ENCODE measurements at places on chromosomes 12 and 14.

DNA sequence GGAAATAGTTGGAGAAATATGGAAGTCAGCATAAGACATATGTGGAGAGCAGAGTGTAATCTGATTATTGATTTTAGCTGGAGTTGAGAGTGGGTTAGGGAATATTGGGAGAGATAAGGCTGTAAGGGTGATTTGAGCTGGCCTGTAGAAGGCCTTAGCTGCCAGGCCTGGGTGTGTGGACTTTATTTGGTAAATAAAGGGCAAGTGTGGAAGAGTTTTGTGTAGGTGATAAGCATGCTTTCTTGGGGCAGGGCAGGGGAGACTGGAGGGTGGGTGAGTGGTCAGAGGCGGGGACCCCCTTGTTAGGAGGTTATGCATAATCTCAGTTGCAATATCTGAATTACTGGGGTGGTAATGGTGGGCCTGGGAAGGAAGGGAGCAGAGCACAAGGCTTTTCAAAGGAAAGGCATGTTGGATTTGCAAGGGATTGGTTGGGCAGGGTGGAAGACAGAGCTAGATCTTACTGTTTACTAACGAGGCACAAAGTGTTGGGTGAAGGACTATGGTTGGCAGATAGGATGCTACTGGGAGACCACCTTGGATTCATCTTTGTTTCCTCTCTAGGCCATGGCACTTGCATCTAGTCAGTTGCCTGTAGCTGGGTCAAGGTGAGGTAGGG lies 5.5 kb downstream of the KHNYN start:
- no peak for DNase-seq

DNA sequence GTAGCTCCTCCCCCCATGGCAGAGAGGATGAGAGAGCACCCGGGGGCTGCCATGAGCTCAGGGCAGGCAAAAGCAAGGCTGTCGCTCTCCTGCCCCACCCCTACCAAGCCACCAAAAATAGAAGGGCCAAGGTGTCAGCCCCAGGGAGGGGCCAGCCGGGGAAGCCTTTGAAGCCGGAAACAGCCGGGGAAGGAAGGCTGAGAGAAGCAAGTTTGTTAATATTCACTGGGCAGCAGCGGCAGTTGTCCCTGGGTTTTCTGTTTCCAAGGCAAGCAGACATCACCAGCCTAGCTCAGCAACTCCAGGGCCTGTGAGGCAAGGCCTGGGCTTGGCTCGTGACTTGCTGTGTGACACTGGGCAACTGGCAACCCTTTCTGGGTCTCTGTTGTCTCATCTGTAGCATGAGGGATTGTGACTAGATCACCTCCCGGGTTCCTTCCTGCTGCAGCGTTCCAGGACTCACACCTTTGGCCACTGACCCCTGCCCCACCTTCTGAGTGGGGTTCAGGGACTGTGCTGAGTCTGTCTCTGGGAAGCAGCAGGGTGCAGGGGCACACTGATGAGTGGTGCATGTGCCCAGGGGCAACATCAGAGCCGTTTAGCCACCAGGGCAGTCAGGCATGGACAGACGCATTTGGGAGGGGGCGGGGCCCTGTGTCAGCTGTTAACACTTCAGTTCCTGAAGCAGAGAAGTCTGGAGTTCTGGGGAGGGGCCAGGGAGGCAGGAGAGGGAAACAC lies 24.3 kb downstream of the SYNDIG1L start:
- peak; percentile 55 for DNase-seq

DNA sequence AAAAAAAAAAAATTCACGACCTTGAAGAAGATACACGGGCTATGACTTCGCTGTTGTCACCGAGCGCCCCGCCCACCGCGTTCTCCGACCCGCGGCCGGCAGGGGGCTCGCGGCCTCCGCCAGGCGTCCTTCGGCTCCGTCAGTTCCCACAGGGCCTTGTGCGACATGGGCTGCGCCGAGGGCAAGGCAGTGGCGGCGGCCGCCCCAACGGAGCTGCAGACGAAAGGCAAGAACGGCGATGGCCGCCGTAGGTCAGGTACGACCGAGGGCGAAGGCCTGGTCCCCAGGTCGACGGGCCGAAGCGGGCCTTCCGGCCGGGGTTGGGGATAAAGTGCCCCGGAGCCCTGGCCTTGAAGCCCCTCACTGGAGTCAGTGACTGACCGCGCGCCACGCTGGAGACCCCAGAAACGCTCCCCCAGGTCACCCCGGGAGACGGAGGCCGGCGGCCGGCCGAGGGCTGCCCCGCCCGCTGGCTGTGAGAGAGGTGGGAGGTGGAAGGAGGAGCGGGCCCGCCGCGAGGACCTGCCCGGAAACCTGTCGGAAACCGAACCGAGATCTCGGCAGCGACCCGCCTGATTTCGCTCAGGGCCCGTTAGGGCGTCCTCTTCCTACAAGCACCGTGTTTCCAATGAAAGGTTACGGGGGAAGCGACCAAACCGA lies at the start of gene TXNRD1:
Gene TXNRD1 (plus strand): TSS at position 142 of the 660 bp plus-strand sequence. CDS start 24 bp downstream, at position 166.
- peak; percentile 91 for DNase-seq

- no peak for DNase-seq
Observed at GRCh38 chr12:46364300-46364696, 8.3 kb downstream of the SLC38A2 start.

- peak; percentile 78 for DNase-seq
Observed at GRCh38 chr12:92143686-92144630, 1.7 kb downstream of the BTG1 start.

DNA sequence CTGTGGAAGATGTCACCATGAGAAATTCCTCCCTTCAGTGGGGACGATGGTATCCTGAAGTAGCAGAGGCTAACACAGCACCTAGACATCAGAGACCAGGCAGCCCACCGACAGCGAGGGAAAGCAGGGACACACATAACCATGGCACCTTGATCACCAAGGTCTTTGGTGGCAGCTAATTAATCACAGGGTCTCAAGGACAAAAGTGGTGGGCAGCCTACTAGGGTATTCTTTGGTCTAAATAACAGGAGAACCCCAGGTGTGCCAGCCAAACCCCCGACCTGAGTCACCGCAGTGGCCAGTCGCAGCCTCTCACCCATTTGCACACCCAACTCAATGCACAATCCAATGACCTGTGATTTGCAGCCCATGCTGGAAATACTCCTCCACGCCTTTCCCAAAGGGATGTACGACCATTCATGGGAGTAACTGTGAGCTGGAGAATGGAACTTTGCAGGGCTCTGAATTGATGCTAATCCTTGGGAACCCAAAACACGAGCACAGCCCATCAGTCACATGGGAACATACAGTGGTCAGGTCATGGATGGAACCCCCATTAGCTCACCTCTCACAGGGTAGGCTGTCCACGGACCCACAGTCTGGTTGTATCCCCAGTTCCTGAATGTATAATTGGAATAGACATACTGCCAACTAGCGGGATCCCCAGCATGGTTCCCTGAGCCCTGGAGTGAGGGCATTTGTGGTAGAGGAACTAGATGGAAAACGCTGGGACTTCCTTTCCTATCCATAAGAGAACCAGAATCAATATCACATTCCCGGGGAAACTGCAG lies 58.7 kb upstream of the C14orf180 start:
- DNase-seq = no peak

- no peak for DNase-seq
Observed at GRCh38 chr12:946631-947030, 2.9 kb downstream of the RAD52 start.

GRCh38 chr12:64680235-64680634 lies 69.9 kb downstream of the RASSF3 start:
- DNase-seq = no peak

Data from activated T-cell treated with anti-CD3 and anti-CD28 coated beads, Interleukin-2, amount 50 U/mL, for 48 hours (primary cell).